Renal pelvis (tissue), 12 donors: ENCODE measurements at places on chromosomes 7 and 10. TPM values are rescaled to one million over a fixed set of nuclear protein-coding genes. Genes with fewer than 3 reads are reported as not detected.

The MBL2 gene
- polyA plus RNA-seq = not detected

DNA sequence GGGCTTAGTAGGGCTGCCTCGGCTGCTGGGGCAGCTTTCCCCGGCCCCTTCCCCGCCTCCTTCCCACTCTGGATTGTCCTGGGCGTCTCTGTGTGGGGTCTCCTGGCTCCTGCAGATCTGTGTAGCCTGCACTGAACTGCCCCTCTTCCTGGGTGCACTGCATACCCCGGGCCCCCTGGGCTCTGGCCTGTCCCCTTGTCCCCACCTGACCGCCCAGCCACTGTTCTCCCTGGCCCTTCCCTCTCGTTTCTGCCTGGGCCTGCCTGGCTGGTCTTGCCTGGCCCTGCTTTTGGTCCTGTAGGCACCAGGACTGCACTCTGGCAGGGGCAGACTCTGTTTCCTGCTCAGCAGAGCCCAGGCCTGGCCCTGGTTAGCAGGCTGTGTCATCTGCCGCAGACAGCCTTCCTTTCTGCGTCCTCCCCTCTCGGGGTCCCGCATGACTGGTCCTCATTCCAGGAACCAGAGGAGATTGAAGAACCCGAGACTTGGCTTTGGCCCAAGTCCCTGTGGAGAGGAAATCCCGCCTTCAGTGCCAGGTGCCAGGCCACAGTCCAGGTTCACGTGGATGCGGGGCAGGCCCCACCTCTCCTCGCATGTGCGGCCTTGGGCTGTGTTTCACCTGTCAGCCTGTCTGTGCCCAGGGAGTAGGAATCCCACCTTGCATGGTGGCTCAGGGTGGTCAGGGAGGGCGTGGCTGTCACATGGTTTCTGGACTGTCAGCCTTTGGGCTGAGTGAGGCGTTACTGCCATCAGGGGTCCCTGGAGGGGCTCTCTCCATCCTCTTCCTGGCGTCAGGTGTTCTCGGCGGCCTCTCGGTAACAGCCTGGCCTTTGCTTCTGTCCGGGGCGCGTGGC lies 9.2 kb downstream of the INPP5A start:
- peak; percentile 80 for DNase-seq

The PCDH15 gene
- polyA plus RNA-seq = 5.5 TPM

The TRPV5 gene
- 1.6 TPM for polyA plus RNA-seq

GRCh38 chr10:110724116-110724921 lies 80.2 kb downstream of the RBM20 start:
- no peak for DNase-seq
